ENCODE measurements at places on chromosomes 3 and 15.

DNA sequence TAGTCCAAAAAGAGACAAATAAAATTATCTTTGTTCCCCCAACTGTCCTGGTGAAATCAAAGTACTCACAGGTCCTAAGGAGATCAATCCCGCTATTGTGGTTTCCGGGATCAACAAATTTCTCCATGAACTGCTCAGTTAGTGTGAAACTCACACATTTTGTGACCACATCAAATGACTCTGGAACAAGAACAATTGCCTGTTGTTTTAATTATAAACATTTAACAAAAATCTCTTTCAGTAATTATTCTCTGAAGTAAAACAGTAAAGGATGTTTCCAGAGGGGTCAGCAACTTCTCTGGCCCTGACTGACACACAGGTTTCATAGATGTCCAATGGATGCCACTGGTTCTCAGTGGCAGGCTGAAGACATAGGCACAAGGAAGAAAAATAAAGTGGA, 3.9 kb downstream of the CLDND1 start:
- no peak for DNase-seq

- DNase-seq: no peak
Observed at GRCh38 chr3:25960776-25961175, 170.9 kb downstream of the OXSM start.

DNA sequence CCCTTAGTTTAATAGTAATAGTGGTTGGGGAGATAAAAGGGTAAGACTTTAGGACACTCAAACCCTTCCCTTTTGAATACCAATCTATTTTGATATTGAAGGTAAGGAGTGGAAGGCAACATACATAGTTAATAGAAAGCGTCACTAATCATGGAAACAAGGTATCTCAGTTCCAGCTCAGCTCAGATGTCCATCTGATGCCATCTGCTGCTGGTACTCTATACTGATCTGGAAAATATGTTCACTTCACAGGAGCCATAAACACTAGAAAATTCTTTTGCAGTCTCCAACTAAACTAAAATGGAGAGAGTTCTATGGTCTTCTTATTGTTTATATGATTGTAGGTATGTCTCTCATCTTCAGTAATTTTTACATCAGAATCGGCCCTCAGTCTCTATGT, 1777.1 kb downstream of the OTOL1 start:
- DNase-seq: no peak

- no peak for DNase-seq
Observed at GRCh38 chr3:12442654-12443501, 41.4 kb upstream of the TSEN2 start.

DNA sequence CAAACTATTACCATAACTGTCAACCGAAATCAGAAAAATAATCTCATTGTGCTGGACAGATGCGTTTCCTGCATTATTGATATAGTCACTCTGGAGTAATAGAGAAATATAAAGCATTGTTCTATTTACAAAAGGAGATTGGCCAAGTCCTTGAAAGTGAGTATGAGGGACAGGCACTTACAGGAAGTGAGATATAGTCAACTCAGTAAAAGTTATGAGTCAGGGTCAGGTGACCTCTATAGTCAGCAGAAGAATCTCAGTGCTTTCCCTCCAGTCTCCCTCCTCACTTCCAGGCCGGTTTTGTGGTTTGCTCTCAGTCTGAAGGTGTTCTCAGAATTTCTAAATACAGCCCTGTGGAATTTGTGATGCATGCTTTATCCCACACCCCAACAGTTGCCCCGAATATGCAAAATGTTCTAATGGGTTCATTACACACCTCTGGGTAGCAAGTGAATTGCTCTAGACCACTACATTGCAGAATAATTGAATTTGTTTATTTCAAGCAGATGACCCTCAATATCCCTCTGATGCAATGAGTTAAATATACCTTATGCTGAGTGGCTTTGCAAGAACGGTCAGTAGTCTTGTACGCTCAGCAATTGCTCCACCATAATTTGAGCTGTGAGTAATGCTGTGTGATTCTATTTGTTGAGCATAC, 787.7 kb downstream of the MCTP2 start:
- no peak for DNase-seq

DNA sequence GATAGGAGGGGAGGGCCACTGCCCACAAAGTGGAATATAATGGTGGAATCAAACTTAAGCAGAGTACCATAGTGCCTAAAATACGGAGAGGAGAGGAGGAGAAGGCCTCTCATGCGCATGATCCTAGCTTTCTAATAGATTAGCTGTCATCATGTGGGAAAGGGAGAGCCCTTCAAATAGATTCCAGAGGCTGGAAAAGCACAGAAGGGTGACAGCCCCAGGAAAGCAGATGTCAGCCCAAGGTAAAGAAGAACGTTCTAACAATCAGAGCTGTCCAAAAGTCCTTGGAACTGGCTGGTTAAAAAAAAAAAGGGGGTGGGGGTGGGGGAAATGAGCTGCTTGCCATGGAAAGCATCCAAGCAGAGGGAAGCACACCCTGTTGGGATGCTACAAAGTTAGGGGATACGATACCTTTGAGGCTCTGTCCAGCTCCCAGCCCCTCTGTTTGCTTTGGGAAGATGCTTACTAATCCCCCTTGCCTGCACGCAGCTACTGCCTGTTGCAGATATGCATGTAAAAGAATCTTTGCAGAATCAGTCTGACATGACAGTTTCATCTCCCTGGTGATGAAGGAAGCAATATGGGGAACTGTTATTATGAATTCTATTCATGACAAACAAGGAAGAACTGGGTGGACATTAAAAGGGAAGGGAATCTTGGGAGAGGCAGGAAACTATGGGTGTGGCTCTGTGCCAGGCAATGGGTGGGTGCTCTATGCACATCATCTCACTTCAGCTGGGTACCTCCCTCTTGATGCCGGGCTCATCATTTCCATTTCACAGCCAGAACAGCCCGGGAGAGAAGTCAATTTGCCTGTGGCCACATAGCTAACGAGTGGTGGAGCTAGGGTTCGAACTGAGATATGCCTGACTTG, 10.1 kb upstream of the LMCD1 start:
- DNase-seq: no peak

- no peak for DNase-seq
Observed at GRCh38 chr3:171960159-171960558, 79.2 kb upstream of the FNDC3B start.

GRCh38 chr3:81650187-81650586, 111.3 kb downstream of the GBE1 start:
- DNase-seq: no peak

- DNase-seq: no peak
Observed at GRCh38 chr3:44981220-44981619, 5.2 kb downstream of the EXOSC7 start.

All from testis (tissue), 5 donors.